ENCODE measurements at places on chromosomes 2 and 18. TPM values are rescaled to one million over a fixed set of nuclear protein-coding genes. Genes with fewer than 3 reads are reported as not detected.

Gene MALL
- total RNA-seq: 5.8 TPM

Gene ARHGAP28
- 4.3 TPM for total RNA-seq

Gene PLCD4
- 35.9 TPM for total RNA-seq

Gene TLX2
- 1.9 TPM for total RNA-seq

Gene GPR75
- total RNA-seq: 2.2 TPM

GRCh38 chr2:115771516-115771915 is 1329.1 kb downstream of the DPP10 start:
- no peak overlapping the region for H3K4me3 ChIP-seq
- no peak overlapping the region for H3K27ac ChIP-seq
- no peaks in the 10 kb centered on the region for H3K4me1 ChIP-seq

DNA sequence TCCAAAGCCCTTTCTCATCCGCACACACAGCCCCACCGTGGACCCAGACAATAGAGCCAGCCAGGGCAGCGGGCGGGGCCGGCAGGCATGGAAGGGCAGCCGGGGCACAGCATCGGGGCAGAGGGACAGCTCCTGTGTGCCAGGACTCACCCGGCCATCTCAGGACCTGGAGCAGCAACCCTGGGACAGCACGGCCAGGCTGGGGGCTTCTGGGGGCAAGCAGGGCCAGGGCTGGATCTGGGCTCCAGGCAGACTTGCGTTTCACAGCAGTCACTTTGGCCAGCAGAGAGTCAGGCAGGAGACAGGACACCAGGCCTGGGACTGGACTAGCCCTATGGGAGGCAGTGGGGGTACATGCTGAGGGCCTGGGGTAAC is 15.5 kb downstream of the ANO7 start:
- no peaks in the 10 kb centered on the region for H3K4me1 ChIP-seq
- no peak for DNase-seq
- no peaks in the 10 kb centered on the region for H3K27me3 ChIP-seq
- no peaks in the 10 kb centered on the region for H3K36me3 ChIP-seq

DNA sequence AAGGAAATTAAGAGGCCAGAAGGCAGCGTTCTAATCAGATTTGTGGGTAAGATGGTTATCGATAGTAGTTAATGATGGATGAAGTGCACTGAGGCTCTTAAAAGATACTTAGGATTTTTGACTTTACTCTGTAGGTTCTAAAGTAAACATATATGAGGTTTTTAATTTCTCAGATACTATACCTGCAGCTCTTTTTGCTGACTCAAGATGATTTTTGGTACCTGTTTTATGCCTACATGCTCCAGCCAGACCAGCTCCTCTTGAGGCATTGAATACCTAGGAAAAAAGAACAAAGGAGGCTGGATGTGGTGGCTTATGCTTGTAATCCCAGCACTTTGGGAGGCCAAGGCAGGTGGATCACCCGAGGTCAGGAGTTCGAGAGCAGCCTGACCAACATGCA is 241.7 kb upstream of the FOSL2 start:
- H3K27me3 ChIP-seq: no peaks in the 10 kb centered on the region
- H3K4me3 ChIP-seq: no peak overlapping the region
- H3K27ac ChIP-seq: no peak overlapping the region

DNA sequence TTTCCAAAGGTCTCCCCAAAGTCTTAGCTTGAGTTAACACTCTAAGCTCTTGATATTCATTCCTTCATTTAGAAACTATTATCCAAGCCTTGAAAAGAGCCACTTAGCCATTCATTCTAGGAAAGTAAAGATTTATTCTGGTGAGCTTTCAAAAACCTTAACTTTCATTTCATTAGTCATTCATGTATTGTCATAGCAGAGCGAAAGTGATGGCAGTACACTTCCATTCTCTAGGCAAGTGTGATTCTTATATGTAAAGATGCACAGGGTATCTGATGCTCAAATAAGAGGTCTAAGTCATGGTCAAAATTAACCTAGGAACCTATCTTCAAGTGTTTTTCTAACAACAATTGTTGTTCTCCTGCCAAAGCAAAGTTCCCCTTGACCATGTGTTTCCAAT is 553.0 kb upstream of the FANCL start:
- no peaks in the 10 kb centered on the region for H3K36me3 ChIP-seq
- no peak overlapping the region for H3K4me3 ChIP-seq
- no peaks in the 10 kb centered on the region for H3K4me1 ChIP-seq
- H3K27ac ChIP-seq: no peak overlapping the region

- no peak overlapping the region for H3K4me3 ChIP-seq
- no peak overlapping the region for H3K27ac ChIP-seq
- H3K4me1 ChIP-seq: no peaks in the 10 kb centered on the region
- DNase-seq: no peak
Measured at GRCh38 chr2:190600293-190601103, 48.4 kb upstream of the NAB1 start.

- H3K27ac ChIP-seq: no peak overlapping the region
- DNase-seq: no peak
- H3K4me3 ChIP-seq: no peak overlapping the region
- H3K36me3 ChIP-seq: no peaks in the 10 kb centered on the region
- H3K27me3 ChIP-seq: no peaks in the 10 kb centered on the region
Measured at GRCh38 chr2:22600156-22600555, 784.8 kb upstream of the KLHL29 start.

GRCh38 chr2:237210763-237211162 is 125.1 kb downstream of the COPS8 start:
- peak overlapping the region; percentile 84 for H3K27ac ChIP-seq
- DNase-seq: no peak
- no peaks in the 10 kb centered on the region for H3K27me3 ChIP-seq
- no peaks in the 10 kb centered on the region for H3K36me3 ChIP-seq
- H3K4me1 ChIP-seq: peaks cover 46% of the 10 kb centered on the region
- no peak overlapping the region for H3K4me3 ChIP-seq

Measured in sigmoid colon (tissue), 7 donors.